NB4 (cell line): ENCODE measurements at places on chromosomes 2 and 18.
A peak's percentile ranks its signal among the peaks of the same experiment; 100 is the strongest.

DNA sequence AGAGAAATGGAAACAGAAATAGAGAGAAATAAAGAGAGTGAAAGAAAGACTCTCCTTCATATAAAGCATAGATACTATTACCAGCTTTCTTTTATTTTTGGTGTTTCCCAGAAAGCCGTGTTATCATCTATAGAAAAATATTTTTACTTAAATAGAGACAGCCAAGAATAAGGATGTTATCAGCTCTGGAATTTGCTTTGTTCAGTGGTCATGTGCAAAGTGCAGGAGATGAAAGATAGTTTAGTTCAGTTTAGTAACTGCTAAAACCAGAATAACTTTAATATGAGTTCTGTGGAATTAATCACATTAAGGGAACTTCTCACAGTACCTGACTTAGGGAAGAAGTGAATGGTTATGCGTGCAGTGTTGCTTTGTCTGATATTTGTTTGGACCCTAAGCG, 140.4 kb downstream of the CALCRL start:
- no peak for DNase-seq

GRCh38 chr2:61660511-61661388, 122.6 kb upstream of the XPO1 start:
- DNase-seq = no peak

- no peak for DNase-seq
Observed at GRCh38 chr2:15631883-15632282, 40.2 kb downstream of the DDX1 start.

DNA sequence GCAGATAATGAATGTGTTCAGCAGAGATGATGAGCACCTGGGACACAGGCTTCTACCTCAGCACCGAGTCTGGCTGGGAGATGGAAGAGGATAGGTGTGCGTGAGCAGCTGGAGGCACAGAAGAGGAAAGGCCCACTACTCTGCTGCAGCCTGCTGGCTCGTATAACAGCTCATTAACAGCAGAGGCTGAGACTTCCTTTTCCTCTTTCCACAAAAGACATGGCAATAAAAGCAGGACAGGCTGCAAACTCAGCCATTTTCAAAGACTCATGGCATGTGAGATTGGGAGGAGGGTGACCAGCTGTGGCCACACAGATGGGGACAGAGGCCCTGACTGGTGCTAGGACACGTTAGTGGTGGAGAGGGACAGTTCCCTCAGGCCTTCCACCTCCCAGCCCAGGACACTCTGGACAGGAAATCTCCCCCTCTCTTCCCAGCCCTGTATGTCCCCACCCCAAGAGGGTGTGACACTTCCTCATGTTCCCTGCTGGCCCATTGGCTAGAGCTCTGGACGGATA, 60.3 kb downstream of the CACNB4 start:
- DNase-seq = peak; percentile 36

- DNase-seq = no peak
Observed at GRCh38 chr2:127577503-127577902, 42.0 kb downstream of the MYO7B start.

GRCh38 chr2:11582862-11583752, 49.3 kb downstream of the GREB1 start:
- DNase-seq = peak; percentile 84

- DNase-seq = no peak
Observed at GRCh38 chr2:117812443-117812842, 2.0 kb upstream of the DDX18 start.

- DNase-seq = no peak
Observed at GRCh38 chr2:98489486-98489885, 44.8 kb downstream of the INPP4A start.

DNA sequence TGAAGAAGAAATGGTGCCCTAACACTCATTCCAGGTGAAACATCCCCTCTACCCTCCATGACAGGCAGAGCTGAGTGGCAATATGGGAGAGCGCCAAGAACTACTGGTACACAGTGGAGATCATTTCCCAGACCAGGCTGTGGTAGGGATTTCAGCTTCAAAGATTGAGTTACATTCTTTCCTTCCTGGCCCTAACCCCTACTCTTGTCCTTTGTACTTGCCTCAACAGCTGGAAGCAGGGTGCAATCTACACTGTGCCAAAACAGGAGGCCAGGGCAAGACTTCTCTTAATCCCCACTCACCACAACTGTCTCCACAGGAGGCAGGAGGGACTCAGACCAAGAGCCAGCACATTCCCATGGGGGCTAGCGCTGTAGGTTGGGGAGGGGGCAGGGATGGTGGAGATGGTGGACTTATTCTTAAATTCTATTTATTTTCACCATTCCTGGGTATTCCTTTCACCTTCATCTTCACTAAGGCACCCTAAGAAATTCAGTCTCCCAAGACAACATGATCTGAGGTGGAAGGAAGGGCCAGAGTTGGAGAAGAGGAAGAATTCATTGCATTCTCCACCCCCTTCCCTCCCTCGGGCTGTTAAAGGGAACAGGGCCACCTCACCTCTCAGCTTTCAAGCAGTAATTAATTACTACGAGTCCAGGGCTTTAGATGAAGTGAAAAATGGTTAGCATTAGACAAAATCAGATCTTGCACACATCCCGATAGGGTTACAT, 65.9 kb downstream of the AAK1 start:
- peak; percentile 61 for DNase-seq

DNA sequence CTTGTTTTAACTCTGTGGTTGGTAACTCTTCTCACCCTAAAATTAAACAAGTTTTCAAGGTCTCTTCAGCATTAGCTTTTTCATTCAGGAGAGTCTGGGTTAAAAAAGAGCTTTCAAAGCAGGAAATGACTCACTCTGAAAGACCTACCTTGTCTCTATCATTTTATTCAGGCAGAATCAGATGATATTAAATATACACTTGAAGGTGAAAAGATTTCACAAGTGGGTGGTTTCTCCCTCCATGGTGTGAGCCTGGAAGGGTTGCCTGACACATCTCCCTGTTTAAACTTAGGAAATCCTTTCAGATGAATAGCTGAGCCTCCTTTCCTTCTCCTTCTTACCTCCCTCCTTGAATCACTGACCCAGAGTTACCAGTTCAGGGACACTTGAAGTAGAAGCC, 1402.0 kb upstream of the PIK3C3 start:
- no peak for DNase-seq

GRCh38 chr2:8459474-8459873, 222.4 kb upstream of the ID2 start:
- DNase-seq = no peak

DNA sequence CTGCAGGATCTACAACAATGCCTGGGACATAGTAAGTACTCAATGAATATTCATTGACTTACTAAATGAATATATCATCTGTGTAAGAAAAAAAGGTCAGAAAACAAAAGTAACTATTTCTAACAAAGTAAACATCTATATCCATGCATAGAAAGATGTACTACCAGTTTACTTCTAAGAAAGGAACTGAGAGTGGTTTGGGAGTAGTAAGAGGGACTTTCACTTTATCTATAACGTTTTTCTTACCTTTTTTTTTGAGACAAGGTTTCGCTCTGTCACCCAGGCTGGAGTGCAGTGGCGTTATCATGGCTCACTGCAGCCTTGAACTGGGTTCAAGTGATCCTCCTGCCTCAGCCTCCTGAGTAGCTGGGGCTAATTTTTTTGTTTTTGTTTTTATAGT, 25.7 kb downstream of the DHX57 start:
- DNase-seq = no peak

GRCh38 chr18:8139891-8140406, 469.3 kb upstream of the RAB12 start:
- DNase-seq = no peak

- DNase-seq = no peak
Observed at GRCh38 chr18:8506251-8507049, 102.8 kb upstream of the RAB12 start.

DNA sequence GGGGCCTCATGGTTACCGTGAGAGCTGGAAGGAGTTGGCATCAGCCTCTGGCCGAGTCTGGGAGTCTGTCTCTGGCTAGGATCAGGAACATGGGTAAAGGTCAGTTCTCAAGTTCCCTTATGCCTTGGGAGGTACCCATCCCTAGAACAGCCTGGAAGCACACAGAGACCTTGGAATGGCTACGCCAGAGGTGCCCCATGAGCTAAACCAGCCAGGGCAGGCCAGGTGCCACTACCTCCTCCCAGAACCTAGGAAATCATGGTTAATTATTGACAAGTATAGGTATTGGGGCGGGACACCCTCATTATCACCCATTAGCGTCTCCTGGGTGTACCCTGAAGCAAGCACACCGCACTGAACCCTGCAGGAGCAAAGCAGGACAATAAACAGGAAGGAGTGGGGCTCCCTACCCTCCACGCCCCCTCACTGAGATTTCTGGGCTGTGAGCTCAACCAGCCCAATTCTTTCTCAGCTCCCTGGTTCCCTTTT, 3.0 kb upstream of the ASPRV1 start:
- no peak for DNase-seq

DNA sequence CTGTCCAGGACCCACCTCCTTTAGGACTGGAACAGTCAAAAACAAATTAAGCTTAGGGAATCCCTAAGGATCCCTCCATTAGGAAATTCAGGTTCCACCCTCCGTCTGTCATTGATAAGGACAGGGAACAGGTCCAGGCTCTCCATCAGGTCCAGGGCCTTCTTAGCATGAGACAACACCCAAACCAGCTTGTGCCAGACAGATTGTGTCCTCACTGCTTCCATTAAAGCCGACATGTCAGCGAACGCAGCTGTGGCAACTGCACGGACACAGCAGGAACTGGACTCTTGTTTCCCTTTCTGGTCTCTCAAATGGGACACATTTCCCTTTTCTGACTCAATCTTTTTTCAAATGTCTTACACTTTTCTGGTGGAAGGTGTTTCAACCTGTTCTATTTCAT, 81.4 kb downstream of the BCL11A start:
- no peak for DNase-seq

DNA sequence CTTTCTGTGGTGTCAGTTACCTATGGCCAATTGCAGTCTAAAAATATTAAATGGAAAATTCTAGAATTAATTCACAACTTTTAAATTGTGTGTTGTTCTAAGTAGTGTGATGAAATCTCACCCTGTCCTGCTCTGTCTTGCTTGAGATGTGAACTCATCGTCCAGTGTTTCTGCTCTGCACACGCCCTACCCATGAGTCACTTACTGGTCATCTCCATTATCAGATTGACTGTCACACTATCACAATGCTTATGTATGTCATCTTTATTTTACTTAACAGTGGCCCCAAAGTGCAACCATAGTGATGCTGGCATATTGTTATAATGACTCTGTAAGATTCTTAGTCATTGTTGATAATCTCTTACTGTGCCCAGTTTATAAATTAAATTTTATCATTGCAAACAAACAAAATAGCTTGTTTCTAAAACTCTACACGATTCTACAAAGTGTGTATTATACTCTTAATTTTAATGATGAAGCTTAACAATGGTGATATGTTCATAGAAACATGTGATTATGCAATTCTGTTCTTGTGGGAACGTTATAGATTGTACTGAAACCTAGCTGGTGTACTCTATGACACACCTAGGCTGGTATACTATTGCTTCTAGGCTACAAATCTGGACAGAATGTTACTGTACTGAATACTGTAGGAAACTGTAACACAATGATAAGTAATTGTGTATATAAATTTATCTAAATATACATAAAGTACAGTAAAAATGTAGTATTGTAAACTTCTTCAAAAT, 1086.8 kb upstream of the PIK3C3 start:
- peak; percentile 1 for DNase-seq

- DNase-seq = no peak
Observed at GRCh38 chr18:66316701-66317100, 287.2 kb downstream of the CDH19 start.

DNA sequence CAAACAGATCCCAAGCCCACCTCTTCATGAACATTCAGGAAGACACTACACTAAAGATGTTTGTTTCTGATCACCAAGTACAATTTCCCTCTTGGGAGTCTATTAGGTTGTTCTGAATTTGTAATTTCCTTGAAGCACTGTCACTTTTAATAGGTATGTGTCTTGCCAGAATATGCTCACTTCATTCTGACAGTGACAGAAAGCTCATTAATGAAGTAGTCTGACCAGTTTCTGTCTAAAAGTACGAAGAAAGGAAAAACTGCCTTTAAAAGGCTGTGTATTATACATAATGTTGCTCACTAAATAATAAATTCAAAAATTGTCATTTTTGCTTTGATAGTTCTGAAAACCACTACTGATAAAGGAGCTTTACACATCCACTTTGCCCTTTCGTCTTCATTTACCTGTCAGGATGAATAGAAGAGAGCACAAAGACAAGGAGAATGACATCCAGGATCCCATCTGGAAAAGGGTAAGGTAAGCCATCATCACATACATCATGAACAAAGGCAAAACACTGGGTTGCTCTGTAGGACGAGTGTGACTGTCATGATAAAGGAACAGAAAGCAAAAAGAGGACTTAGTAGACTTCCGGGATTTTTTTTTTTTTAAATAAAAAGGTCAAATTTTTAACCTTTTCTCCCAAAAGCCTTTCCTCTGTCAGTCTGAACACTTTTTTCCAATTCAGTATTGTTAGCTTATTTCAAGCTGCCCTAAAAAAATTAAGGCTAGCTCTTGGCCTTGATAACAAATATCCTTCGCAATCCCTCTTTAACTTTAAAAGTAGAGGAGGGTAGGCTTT, 103.4 kb downstream of the METTL8 start:
- no peak for DNase-seq

DNA sequence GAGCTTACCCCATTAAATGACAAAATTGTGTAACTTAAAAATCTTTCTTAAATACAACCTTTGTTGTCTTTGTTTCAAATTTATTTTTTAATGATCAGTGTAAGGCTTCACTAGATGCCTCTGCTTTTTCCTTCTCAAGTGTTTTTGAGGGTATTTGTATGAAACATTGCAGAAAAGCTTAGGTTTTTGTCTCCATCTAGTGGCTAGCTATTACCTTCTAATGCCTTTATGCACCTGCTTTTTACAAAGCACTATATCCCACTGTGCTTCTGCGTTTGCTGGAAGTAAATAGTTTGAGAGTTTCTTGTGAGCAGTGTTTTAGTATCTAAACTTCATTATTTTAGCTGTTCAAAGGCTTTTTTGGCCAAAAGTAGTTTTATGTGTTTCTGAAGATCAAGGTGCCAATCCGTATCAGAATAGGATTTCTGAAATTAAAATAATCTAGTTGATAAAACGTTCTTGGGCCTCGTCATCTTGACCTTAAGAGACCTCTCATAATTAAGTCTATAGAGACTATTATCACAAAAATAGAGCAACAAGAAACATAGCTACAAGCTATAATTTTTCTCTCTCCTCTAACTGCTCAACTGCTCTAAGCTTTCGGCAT, 47.0 kb downstream of the IWS1 start:
- peak; percentile 78 for DNase-seq

DNA sequence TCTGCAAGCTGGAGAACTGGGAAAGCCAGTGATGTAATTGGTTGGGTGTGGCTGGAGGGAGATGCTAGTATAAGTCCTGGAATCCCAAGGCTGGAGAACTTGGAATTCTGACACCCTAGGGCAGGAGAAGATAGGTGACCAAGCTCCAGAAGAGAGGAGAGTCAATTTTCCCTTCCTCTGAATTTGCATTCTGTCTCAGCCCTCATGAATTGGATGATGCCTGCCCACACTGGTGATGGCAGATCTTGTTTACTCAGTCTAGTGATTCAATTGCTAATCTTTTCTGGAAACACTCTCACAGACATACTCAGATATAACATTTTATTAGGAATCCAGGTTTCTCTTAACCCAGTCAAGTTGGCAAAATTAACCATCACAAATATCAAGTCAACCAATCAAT, 287.2 kb downstream of the RDH14 start:
- DNase-seq = no peak

- no peak for DNase-seq
Observed at GRCh38 chr2:190657474-190658255, 8.8 kb downstream of the NAB1 start.
